ENCODE measurements at places on chromosomes 11 and 22. TPM values are rescaled to one million over a fixed set of nuclear protein-coding genes. Genes with fewer than 3 reads are reported as not detected.

GRCh38 chr11:115761348-115761747 is 257.1 kb upstream of the CADM1 start:
- no peak for DNase-seq

DNA sequence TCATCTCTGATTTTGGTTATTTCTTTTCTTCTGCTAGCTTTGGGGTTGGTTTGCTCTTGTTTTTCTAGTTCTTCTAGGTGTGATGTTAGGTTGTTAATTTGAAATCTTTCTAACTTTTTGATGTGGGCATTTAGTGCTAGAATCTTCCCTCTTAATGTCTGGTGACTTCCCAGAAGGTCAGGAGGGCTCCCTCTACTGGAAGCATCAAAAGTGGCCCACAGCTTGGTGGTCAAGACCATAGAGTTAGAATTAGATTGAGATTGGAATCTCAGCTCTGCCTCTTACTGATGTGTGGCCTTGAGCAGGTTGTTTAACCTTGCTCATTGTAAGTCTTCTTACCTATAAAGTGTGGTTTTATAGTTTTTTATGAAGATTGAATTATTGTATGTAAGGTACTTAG is 99.3 kb downstream of the FDX1 start:
- no peak for DNase-seq

DNA sequence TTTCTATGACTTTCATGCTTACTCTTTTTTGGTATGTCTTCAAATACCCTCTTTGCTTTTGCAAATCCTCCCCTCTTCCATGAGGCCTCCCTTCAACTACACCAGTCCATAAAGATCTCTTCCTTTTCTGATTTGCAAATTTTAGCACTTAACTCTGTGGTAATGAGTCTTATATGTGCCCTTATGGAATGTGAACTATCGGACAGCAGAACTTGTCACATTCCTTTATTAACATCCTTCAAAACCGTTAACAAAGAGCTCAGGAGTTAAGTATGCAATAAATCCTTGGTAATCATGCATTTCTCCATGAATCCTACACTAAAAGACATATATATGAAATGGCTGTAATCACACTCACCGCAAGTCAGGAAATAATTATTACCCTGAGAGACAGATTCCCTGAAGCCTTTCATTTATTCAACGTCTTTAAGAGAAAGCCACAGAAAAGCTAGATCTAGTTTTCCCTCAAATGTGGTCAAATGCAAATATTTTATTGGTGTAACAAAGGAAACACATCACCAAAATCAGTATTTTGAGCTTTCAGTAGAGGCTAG is 7.4 kb downstream of the CLNS1A start:
- no peak for DNase-seq

ROBO3 gene
- total RNA-seq, result 18.5 TPM

APOBEC3G gene
- 3.4 TPM for total RNA-seq
